ENCODE measurements at places on chromosomes 7 and 10. TPM values are rescaled to one million over a fixed set of nuclear protein-coding genes. Genes with fewer than 3 reads are reported as not detected.

TACC2 gene
- total RNA-seq: 75.8 TPM

- DNase-seq: no peak
Measured at GRCh38 chr7:133688483-133689239, 435.8 kb downstream of the EXOC4 start.

CTAGE4 gene
- 0.88 TPM for total RNA-seq

GOT1 gene
- total RNA-seq: 13.2 TPM

- no peak for DNase-seq
Measured at GRCh38 chr10:49435225-49435624, 39.3 kb upstream of the DRGX start.

- no peak for DNase-seq
Measured at GRCh38 chr7:43307522-43307921, 195.1 kb downstream of the HECW1 start.

GRCh38 chr10:96998329-96998888 is 166.3 kb downstream of the LCOR start:
- peak; percentile 80 for DNase-seq

DNA sequence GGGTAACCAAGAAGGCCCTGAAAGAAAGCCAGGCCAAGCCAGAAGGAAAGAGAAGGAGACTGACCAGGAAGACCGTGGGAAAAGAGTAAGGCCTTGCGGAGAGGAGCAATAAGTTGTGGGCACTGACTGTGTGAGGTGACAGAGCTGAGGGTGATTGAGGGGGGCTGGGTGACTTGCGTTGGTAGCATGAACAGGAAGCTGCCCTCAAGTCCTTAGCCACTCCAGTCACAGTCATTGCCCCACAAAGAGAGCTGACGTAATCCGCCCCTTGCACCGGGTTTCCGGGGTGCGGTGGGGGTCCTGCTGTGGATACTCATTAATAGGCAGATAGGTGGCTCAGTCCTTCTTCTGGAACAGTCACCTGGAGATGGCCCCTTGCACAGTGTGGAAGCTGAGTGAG is 16.1 kb upstream of the DMBT1 start:
- DNase-seq: no peak

GRCh38 chr7:96306385-96307125 is 15.3 kb downstream of the SLC25A13 start:
- DNase-seq: no peak

- peak; percentile 85 for DNase-seq
Measured at GRCh38 chr10:126749015-126749655, 78.6 kb upstream of the C10orf90 start.

MSS51 gene
- total RNA-seq: 2.1 TPM

DNA sequence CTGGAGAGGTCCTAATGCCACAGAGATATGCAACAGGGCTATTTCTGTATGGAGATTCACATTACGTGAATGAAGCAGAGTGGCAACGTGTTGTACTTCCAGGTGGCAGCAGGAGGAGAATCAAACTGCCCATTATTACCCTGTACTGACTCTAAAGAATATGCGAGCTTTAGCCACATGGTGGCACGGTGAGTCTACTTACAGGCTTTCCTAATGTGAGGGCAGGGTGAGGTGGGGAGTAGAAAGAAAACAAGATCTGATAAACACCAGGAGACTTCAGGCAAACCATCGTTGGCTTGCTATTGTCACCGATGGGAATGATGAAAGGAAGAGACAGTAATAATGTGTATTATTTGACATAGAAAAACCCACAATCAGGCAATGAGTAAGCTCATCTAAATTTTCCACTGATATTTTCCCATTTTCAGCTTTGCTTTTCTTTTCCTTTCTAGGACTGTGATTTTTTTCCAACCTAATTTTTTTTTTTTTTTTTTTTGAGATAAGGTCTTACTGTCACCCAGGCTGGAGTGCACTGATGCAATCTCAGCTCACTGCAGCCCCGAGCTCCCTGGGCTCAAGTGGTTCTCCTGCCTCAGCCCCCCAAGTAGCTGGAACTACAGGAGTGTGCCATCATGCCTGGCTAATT is 164.3 kb downstream of the BTAF1 start:
- DNase-seq: no peak

STK31 gene
- total RNA-seq: 0.14 TPM

- no peak for DNase-seq
Measured at GRCh38 chr10:25933653-25934608, at the start of gene MYO3A. Gene MYO3A (plus strand): TSS chr10:25934229. CDS start chr10:25952111, 17,882 bp downstream.

ABHD11 gene
- 7.1 TPM for total RNA-seq

HOXA13 gene
- total RNA-seq: not detected

H2BK1 gene
- 1.1 TPM for total RNA-seq

GRCh38 chr7:150937848-150938561 is 40.1 kb downstream of the KCNH2 start:
- DNase-seq: peak; percentile 79

DNA sequence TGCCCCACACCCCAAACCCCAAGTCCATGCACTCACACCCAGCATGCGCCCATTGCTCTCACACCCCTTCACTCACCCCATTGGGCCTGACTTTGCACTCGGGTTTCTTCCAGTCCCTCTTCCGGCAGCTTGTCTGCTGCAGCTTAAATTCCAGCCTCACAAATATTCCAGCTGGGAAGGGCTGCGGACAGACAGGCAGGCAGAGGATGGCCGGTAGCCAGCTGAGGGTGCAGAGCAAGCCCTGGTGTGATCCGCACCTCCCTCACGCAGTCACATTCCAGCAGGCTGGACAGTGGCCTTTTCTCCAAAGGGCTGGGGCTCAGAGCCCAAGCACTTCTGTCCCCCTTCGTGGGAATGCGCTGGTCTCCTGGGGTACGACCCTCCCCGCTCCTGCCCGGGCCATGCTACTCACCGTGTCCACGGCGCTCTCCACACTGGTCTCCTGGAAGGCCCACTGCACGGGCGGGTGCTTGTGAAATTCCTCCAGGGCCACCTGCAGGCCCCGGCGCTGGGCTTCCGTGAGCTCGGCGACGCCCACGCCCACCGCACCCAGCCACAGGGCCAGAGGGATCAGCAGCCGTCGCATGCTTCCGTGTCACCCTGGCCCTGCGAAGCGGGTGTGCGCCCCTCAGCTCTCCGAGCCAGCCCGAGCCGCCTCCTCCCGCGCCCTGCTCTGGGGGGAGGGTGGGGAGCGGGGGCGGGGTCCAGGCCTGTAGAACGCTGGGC is 1.2 kb downstream of the RARRES2 start:
- DNase-seq: no peak

- no peak for DNase-seq
Measured at GRCh38 chr10:75648351-75648750, 216.9 kb downstream of the LRMDA start.

DNA sequence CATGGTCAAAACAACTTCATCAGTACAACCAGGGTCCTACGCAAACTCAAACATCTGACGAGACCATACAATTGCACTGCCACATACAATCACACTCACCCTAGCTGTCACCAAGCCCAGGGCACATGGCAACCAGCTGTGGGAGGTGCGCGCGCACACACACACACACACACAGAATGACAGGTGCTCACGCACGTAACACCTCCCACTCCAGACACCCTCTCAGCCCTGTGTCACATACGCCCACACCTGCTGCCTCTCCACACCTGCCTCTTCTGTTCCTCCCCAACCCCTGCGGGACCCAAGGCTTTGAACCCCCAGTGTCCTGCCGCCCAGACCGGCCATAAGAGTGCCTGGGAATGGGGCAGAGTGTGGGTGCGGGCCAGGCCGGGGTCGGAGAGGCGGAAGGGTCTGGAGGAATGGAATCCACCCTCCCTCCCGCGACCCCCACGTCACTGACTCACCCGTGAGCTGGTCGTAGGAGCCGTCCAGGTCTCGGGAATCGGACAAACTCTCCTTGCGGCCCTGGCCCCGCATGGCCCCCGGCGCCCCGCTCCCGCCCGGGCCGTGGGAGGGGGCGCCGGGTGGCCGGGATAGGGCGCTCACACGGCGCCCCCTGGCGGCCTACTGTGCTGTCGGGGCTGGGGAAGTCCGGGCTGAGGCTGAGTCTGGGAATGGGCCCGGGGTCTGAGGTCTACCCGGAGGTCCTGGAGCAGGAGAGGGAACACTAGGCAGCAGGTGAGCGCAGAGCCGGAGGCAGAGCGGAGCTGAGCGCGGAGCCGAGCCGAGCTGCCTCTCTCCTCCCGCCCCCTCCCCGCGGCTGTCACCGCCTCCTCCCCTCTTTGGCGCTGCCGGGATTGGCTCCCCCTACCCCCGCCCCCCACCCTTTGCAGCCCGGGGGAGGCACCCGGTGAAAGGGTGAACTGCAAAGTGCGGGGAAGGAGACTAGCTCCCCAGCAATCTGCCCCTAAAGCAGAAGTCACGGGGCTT is at the start of gene KCNIP2:
Gene KCNIP2 (minus strand): TSS at position 769 of the 990 bp plus-strand sequence. CDS start 232 bp downstream, at position 537.
- DNase-seq: no peak

GRCh38 chr7:111736552-111736874 is 174.2 kb upstream of the IMMP2L start:
- no peak for DNase-seq

IFIT1B gene
- 0.14 TPM for total RNA-seq

DNA sequence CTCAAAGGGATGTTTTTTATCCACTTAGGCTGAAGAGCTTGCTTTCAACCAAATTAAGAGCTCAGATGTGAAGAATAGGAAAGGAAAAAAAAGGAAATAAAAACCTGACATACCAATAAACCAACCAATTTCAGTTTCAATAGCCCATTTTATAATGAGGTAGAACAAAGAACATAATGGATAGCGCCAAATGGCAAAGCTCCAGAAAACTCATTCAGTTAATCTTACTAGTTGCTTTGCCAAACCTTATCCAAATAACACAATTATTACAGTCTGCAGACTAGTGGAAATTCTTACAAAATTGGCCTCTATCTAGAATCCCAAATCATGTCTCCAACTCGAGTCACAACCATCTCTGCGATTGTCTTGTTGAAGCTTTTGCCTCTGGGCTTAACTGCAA is 337.0 kb downstream of the CRPPA start:
- no peak for DNase-seq

DNA sequence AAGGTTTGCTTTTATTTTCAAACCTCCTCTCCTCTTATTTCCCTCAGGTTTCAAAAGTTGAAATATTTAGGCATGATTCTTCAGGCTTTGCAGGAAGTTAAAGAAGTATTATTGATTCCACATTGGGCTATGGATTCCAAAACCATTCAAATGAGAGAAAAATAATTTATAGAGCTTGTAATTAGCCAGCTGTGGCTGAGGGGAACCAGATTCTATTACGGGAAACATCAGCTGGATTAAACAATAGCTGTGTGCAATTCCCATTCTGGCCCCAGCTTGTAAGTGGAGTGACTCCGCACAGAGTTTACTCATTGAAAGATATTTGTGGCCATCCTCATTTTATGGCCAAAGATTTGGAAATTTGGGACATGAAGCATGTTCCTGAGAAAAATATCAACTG is 77.0 kb upstream of the PHYHIPL start:
- no peak for DNase-seq

DNA sequence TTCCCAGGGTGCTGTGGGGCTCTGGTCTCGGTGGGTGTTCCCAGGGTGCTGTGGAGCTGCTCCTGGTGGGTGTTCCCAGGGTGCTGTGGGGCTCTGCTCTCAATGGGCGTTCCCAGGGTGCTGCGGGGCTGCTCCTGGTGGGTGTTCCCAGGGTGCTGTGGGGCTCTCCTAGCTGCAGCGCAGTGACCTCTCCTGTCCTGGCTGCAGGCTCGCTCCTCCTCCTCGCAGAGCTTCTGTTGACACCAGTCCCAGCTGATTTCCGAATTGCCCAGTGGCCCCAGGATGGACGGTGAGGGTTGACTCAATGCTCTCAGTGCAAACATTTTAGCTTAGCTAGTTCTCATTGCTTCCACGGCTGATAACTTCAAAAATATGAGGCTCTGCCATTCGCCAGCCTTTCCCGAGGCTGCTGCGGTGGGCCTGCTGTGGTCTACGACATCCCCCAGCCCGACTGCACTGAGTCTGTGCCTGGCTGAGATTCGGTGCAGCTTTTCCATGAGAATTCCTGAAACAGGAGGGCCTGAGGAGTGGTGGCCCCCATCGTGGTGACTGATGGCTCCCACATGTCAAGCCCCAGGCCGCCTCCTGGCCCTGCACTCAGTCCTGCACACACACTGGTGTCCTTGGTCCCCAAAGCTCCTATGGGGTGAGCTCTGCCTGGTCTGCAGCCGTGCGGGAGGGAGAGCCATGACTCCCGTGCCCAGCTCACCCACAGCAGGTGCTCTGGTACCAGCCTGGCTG is 58.3 kb upstream of the NKX6-2 start:
- peak; percentile 62 for DNase-seq

DNA sequence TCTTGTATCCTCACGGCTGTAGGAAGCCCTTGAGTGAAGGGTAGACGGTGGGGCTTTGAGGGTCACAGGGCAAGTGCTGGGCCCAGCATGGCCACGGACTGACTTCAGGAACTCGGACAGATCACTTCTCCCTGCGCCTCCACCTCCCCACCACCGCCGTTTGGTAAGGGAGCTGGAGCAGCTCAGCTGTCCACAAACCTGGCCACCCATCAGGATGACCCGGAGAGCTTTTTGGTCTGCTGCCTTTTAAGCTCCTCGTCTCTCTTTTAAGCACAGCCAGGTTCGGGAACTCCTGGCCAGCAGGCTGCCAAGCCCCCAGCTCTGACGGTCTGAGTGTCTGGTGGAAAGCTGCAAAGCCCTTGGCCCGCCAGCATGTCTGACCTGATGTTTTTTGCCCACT is 64.1 kb downstream of the ABRAXAS2 start:
- DNase-seq: no peak

- DNase-seq: peak; percentile 47
Measured at GRCh38 chr10:5509691-5510090, 10.3 kb upstream of the CALML5 start.
